ENCODE measurements at places on chromosomes 3 and 15.

DNA sequence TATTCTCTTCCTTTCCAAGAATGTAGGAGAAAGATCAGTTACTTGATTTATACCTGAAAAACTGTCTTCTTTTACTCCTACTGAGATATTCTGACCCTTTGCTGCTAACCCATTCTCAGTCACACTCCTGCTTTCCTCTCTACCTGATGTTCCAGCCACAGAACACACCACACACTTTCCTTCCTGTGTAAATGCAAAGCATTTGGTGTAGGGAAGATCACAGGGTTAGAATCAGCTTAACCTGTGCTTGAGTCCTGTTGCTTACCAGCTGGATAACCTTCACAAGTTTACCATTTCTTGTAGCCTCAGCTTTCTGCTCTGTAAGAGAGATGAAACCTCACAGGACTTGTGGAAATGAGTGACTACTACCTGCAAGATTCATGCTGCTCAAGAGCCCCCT, 489.8 kb upstream of the GOLIM4 start:
- no peak for DNase-seq

GRCh38 chr3:4533489-4534443, 40.6 kb downstream of the ITPR1 start:
- DNase-seq, result no peak

DNA sequence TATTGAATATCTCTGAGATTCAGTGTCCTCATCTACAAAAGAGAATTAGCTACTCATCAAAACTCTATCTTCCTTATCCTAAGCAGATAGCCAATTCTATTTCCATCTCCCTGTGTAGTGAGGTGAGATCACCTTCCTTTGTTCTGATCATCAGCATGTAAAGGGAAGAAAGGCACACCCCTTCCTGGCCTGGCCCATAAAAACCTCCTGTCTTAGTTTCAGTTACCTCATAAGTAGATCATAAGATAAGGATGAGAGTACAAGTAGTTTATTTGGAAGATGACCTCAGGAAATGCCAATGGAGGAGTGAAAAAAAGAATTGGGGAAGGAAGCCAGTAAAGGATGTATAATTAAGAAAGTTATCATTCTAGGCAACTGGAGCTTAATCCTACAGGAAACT, 114.5 kb upstream of the GADL1 start:
- no peak for DNase-seq

DNA sequence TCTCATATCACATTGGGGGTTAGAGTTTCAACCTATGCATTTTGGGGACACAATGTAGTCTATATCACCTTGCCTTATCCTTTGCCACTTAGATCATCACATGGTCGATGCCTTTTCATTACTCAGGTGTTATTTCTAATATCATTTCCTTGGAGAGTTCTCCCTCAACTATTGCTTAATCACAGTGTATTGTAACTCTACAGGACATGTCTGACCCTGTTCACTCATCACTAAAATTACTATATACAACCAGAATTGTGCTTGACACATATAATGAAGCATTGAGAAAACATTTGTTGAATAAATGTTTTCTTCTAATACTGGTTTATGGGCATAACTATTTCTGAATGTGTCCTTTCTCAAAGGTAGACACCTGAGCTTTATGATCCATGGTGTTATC, 207.4 kb downstream of the EPHA6 start:
- DNase-seq, result no peak

GRCh38 chr3:24607281-24607680, 112.6 kb upstream of the THRB start:
- no peak for DNase-seq

GRCh38 chr3:115420086-115420485, 203.2 kb upstream of the GAP43 start:
- no peak for DNase-seq

DNA sequence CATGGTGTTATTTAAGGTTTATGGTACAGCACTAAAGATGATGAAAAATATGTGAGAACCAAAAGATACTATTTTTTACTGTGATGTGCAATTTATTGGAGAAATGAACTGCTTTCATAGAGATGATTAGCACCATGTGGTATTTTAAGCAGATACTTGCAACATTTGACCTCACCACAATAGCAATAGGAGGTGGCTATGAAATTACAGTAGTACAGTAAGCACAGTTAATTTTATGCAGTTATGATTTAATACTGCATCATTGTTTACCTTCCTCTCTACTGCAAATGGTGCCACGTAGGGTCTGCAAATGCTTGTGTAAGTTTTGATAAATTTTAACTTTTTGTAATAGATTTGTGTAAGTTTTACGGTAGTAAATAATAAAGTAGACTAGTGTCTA, 14.0 kb downstream of the PYGO1 start:
- no peak for DNase-seq

GRCh38 chr3:11953778-11954177, 50.4 kb upstream of the SYN2 start:
- DNase-seq, result no peak

DNA sequence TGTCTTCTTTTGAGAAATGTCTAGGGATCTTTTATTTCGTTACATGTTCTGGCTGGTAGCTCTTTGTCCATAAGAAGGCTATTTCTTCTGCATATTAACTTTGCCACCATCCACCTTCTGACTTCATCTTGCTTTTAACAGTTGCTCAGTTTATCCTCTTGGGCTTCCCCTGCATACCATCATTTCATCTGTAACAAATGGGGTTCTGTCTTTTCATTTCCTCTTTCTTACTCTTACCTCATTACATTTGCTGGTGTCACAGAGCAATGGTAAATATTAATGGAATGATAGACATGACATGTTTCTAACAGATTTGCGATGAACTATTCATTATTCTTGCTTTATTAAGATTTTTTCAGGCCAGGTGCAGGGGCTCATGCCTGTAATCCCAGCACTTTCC, 62.4 kb downstream of the GASK1A start:
- DNase-seq, result no peak
